ENCODE measurements at places on chromosomes 1 and 21.

DNA sequence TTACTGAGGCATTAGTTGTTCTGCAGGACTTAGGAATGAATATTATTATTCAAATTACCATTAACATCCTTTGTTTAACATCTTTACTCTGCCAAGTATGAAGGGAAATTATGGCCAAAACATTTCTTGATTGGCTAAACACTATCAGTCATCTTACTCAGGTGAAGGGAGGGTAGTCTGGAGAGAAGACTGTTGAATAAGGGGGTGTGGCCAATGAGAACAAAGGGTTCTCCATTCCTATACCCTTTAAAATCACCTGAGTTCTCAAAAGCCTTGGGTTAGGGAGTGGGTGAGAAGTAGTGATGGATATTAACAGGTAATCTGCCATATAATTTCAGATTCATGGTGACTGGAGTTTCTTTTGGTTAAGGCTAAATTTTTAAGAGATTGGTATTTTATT, 19.3 kb downstream of the CRYZL1 start:
- no peak for DNase-seq

GRCh38 chr1:238779716-238780115, 606.7 kb upstream of the CHRM3 start:
- DNase-seq = no peak

DNA sequence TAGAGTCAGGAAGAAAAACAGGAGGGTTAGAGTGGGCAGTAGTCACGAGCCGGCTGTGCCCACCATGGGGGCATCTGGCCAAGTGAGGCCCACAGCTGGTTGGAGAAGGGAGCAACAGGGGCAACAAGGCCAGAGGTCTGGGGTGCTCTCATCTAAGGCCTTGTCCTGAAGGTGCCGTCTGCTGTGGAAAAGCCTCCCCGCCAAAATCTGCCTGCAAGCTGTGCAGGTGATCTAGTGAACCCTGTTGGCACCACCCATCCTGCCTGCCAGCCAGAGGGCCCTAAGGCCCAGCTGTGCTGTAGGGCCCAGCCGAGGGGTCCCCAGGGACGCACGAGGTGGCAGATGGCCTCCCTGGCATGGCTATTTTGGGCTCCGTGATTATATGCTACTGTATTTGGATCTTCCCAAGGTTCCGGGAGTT, 51.3 kb downstream of the LGR6 start:
- DNase-seq = no peak

DNA sequence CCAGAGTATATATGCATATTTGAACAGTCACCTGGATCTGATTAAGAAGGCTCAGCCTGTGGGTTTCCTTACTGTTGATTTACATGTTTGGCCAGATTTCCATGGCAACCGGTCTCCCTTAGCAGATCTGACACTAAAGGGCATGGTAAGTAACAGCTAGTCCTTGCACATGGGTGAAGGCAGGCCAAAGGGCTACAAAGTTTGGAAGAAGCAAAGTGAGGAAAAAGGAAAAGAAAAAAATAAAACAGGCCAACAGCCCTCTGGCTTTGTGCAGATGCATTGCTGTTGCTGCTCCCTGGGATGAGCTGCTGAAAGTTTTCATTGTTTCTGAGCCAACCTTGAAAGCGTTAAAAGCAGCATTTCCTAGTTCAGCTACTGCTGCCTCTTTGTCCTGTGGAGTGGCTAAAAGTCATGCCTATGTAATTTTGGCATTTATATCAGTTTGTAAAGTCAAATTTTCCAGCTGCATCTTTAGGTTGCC, 176.5 kb upstream of the HOOK1 start:
- no peak for DNase-seq

DNA sequence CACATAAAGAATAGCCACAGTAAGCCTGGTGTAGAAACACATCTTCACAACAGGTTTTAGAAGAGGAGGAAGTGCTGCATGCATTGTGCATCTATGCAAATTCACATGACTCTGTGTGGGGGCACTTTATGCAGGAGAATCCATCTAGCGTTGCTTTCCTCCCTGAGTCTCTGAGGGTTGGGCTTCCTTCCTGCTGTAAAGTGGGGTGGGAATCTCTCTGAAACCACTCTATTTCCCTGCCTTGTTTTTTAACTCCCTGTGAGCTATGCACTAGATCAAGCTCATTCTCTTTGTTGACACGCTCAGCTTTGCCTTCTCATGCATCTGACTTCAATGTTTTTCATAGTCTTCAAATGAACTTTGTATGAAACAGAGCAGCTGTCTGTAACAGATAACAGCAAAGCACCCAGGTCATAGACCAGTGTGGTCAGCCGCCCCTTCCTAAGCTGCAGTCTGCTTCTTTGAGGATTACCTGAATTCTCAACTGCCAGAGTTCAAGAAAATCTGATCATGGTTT, 102.7 kb upstream of the DPH5 start:
- peak; percentile 18 for DNase-seq

GRCh38 chr1:10338611-10339010, 60.3 kb upstream of the PGD start:
- no peak for DNase-seq

DNA sequence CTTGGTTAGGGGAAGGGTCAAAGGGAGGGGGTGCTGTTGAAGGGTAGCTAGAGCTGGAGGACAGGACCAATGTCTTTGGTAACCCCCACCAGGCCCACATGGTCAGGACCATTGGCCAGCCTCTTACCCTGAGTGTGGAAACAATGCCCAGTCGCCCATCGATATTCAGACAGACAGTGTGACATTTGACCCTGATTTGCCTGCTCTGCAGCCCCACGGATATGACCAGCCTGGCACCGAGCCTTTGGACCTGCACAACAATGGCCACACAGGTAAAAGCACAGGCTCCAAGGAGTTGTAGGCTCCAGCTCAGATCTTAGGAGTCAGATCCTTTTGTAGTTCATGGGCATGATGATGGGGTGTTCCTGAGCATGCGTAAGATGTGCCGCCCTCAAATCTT, 3.8 kb downstream of the CA14 start:
- no peak for DNase-seq

- no peak for DNase-seq
Observed at GRCh38 chr1:192485692-192486436, 89.7 kb upstream of the RGS1 start.

- DNase-seq = no peak
Observed at GRCh38 chr1:106880226-106880625, 176.2 kb upstream of the PRMT6 start.

DNA sequence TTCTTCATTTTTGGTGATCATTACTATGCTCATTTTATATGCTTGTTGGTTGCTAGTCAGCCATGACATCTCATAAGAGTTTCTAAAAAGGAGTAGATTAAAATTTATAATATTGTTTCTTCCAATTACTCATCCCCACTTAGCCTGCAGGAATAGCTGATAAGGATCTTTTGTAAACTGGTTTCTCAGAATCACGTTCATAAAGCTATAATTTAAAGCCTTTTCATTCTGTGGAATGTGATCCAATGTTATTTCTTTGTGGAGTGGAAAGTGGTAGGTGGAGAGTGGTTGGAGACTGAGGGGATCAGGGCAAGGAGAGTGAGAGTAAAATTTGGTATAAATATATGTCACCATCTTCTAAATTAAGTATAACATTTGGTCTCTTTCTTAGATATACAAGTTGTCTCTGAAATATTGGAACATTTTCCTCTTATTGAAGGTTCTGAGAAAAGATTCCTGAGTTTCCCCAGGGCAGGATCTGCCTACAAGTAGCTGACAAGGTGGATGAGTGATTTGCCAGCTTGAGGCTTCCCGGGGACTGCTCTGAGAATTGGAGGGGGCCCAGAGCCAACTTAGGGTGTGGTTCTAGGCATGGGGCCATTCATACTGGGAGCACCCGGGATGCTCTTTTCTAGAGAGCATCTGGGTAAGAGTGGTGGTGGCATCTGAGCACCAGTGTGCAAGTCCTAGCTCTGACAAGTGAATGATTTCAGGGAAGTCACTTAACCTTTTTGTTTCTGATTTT, 116.4 kb downstream of the TBX19 start:
- DNase-seq = no peak

DNA sequence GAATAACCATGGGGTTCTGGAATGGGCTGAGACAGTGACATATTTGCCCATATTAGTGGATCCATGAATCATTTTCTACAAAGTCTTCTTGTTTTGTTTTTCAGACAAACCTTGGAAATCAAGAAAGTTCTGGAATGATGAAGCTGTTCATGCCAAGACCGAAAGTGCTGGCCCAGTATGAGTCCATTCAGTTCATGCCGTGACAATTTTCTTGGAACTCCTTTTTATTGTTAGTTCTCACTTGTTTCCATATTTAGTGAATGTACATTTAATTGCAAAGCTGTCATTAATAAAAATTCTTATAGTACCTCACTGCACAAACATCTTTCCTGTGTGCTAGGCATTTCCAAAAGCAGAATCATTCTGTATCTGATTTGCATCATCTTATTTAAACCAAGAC, 100.6 kb upstream of the KCNJ15 start:
- no peak for DNase-seq

GRCh38 chr1:207071426-207071825, 17.2 kb upstream of the C4BPB start:
- no peak for DNase-seq

- no peak for DNase-seq
Observed at GRCh38 chr21:26847002-26847401, 1.8 kb upstream of the ADAMTS1 start.
